Retina (tissue), 1 donor: ENCODE measurements at places on chromosomes 2 and 18.
A peak's percentile ranks its signal among the peaks of the same experiment; 100 is the strongest.

DNA sequence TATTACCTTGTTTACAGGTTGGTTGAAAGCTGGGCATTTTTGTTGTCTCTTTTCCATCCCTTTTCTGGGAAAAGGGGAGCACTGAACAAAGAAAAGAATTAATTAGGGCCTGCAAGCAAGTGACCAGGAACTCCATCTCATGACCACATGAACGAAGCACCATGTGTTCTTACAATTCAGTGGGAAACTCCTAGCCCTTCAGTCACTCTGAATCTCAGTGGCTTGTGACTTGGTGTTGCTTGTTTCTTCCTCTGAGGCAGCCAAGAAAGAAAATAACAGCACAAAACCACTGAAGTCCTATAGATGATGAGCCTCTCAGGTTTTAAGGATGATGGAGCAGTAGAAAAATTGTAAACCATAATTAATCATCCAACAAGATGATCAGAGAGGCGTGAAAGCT, 129.1 kb upstream of the CAB39 start:
- DNase-seq, result no peak

- no peak for DNase-seq
Observed at GRCh38 chr2:169900686-169901085, 73.4 kb downstream of the UBR3 start.

GRCh38 chr18:25457601-25458000, 105.6 kb upstream of the ZNF521 start:
- DNase-seq, result no peak

DNA sequence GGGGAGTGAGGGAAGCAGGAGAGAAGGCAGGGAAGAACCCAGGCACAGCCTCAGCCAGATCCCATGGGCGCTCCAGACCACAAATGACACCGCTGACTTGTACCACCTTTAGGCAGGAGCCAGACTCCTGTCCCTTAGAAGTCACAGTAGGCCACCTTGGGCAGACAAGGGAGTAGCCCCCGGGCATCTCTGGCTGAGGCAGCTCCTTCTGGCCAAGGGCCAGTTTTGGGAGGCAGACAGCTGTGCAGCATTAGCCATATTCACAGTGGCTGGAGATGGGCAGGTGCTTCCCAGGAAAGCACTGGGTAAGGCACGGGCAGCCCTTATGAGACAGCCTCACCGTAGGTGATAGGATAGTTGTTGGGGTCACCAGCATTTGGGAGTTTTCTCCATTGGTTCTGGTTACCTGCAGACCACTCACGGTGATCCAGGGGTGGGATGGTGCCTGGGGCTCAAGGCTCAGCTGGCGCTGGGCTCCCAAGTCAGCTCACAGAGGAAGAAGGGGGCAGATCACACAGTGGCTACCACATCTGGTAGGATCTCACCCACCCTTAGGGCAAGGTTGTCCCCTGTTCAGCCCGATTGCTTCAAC, 2.1 kb downstream of the ASTL start:
- DNase-seq, result no peak

GRCh38 chr2:181849601-181850000, 41.9 kb upstream of the ITPRID2 start:
- DNase-seq, result no peak

DNA sequence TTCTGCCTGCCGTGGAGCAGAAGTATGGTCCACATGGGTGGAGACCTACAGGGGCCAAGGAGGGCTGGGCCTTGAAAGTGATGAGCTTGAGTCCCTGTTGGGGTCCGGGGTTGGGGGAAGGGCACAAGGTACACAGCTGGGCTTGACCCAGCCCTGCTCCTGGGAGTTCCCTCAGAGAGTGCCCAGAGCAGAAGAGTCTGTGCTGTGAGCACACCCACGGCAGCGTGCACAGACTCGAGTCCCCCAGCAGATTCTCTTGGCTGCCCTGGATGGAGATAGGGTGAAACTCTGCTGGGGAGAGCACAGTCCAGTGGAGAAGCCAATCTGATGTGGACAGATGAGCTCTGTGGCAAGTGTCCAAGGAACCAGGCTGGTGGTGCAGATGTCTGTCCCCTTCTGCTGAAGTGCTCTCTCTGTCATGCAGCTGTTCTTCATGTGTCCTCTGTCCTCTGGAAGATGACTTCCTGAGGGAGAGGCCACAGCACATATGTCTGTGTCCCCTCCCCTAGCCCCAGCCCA, 27.5 kb downstream of the INPP4A start:
- DNase-seq, result no peak

GRCh38 chr2:28821295-28821958, 10.8 kb downstream of the SPDYA start:
- peak; percentile 49 for DNase-seq

- peak; percentile 76 for DNase-seq
Observed at GRCh38 chr2:174682578-174683391, 81.5 kb downstream of the CHRNA1 start.

DNA sequence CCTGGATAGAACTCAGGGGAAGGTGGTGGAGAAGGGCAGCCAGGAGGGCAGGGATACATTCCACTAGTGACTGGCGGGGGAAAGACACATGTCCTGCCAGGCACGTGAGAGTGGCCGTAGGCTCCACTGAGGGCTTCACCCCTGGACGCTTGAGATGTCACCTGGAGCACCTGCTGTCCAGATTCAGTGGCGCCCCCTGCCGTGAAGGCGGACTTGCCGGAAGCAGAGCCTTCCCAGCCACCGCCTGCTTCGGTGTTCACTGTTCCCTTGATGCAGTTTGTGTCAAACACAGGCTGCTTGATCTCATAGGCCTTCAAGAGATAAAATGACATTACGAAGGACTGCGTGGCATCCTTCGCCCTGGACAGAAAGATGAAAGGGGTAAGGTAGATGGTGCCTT, 335.3 kb downstream of the ZNF521 start:
- DNase-seq, result no peak

DNA sequence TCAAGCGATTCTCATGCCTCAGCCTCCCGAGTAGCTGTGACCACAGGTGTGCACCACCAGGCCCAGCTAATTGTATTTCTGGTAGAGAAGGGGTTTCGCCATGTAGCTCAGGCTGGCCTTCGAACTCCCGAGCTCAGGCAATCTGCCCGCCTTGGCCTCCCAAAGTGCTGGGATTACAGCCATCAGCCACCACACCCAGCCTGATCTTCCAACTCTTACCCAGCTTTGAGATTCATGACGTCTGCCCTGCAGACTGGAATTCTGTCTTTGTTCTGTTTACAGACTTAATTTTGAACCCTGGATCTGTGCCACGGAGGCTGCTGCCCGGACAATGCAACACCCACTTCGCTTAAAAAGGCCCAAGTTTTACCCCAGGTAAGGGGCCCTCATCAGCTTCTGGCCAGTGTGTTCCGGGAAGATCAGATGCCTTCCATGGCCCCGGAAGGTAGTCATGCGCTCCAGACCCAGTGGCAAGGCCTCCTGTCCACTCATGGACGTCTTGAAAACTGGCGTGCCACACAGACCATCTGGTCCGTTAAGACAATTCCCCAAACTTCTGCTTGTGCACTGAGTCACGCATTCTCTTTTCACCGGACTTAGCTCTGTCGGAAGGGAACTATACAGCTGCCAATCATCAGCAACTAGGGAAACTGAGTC, 5.5 kb downstream of the PXDN start:
- DNase-seq, result no peak

DNA sequence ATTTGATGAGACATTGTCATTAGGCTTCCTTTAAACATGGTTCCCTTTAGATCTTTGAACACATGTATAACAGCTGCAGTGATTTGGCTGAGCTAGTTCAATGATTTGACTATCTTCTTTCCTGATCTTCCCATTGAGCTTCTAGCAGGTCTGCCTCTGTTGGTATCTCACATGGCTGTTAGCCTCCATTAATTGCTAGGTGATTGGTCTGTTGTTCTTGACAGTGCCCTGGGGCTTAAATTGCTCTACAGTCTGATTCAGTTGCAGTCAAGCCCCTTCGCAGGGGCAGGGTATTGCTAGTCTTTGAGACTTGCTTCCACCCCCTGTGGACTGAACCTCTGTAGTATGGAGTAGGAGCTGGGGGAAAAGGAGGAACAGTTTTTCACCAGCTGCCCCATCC, 24.1 kb downstream of the SKA1 start:
- peak; percentile 10 for DNase-seq

GRCh38 chr18:60067426-60068210, 167.8 kb downstream of the PMAIP1 start:
- DNase-seq, result peak; percentile 4

- DNase-seq, result peak; percentile 48
Observed at GRCh38 chr2:27078267-27079194, at the start of gene EMILIN1. TSS of gene EMILIN1 (plus strand) at chr2:27078615. CDS start at chr2:27079066, 451 bp downstream.

GRCh38 chr2:164818149-164819136, 23.2 kb downstream of the COBLL1 start:
- no peak for DNase-seq

DNA sequence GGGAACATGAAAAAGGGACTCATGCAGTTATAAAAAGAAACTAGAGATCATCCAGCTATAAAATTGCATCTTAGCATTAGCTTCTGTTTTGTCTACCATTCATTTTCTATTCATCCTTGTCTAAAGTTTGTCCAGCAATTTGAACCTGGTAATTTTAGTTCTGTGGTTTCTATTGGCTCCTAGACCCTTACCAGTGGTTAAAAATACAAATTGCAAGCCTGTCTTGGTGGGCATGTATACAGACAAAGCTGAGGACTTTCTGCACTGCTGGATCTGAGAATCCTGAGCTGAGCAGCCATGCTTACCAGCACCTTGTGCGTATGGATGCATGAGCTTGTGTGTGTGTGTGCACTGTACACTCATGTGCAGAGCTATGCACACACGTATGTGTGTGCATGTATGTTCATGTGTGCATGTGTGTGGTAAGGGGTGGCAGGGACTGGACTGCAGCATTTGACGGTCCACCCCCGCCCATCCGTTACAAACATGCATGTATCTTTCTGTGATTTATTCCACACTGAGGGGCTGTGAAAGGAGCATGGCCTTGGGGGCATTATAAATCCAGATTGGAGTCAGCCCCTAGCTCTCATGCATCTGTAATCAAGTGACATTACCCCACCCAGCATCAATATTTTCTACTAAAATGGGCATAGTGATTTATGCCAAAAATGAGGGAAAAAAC, 144.7 kb downstream of the FAM210A start:
- no peak for DNase-seq

DNA sequence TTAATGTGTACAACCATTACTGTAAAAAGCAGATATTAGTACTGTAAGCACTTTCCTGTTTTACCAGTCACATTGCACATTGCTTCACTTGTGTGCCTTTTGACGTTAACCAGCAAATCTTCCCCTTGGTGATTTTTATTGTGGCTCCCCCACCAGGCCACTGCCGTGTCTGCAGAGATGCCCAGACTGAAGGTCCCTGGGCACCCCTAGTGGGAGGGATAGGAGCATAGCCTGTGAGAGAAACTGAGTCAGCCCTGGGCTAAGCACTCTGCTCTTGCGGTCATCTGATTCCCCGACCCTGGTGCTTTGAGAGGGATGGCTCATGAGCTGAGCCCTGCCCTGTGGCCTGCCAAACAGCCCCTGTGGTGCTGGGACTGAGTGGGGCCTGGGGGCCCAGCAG, 73.4 kb downstream of the INPP4A start:
- no peak for DNase-seq

- DNase-seq, result peak; percentile 95
Observed at GRCh38 chr2:17540093-17540812, at the start of gene VSNL1. TSS of gene VSNL1 (plus strand) at chr2:17540696. CDS start at chr2:17592075, 51,379 bp downstream.

- DNase-seq, result no peak
Observed at GRCh38 chr2:27171351-27171848, 22.6 kb downstream of the TCF23 start.

DNA sequence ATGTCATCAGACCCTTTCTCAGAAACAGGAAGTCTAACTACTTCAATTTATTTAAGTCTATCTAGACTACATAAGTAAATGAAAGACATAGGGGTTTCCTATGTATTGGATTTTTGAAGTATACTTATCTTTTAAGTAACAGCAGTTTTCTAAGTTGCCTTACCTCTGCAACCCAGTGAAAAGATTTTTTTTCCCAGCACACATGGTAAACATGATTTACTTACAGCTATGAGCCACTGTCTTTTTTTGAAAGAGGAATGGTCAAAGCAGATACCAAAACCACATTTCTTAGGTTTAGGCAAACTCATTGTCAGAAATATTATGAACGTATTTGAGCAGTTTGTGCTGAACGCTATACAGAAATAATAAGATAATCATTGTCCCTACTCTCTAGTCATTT, 78.7 kb upstream of the OTX1 start:
- DNase-seq, result no peak

- DNase-seq, result no peak
Observed at GRCh38 chr2:193496786-193497185, 1302.1 kb upstream of the TMEFF2 start.

DNA sequence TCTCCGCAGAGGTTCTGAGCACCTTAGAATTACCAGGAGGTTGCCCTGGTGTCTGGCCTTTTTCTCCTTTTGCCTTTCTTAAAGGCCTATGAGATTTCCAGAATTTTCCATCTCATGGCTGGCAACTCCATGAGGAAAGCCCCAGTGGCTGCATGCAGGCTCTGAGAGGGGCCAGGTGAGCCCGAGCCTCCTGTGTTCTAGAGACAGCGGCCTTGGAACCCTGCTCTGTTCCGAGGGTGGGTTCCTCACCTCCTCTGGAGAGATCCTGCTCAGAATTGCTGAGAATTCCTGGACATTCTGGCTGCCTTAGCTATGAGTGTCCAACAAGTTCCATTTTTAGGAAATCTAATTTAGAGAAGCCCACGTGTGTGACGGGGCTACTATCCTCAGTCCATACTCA, 35.7 kb upstream of the HPCAL1 start:
- DNase-seq, result no peak

DNA sequence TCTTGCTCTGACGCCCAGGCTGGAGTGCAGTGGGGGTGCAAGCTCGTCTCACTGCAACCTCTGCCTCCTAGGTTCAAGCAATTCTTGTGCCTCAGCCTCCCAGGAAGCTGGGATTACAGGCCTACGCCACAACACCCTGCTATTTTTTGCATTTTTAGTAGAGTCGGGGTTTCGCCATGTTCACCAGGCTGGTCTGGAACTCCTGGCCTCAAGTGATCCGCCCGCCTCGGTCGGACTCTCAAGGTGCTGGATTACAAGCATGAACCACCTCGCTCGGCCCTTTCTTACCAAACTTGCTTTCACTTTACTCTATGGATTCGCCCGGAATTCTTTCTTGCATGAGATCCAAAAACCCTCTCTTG, 3.1 kb upstream of the FZD5 start:
- DNase-seq, result no peak
